Esophagus squamous epithelium (tissue), 5 donors: ENCODE measurements at places on chromosomes 3 and 15.

DNA sequence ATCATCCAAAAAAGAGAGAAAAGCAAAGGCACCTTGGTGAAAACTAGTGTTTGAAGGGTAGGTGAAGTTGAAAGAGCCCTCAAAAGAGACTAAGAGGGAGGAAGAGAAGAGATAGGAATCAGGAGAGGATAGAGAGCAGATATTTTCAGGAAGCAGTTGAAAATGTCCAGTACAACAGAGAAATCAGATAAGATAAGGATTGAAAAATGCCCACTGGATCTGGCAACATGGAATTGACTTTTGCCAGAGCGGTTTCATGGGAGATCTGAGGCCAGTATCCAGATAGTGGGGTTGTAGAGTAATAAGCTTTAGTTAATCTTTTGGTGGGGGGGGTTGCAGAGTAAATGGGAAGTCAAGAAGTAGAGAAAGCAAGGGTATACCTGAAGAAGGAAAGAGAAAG lies 337.4 kb downstream of the IL5RA start:
- DNase-seq: no peak

- no peak for DNase-seq
Observed at GRCh38 chr15:58608129-58608590, 141.3 kb downstream of the ADAM10 start.

DNA sequence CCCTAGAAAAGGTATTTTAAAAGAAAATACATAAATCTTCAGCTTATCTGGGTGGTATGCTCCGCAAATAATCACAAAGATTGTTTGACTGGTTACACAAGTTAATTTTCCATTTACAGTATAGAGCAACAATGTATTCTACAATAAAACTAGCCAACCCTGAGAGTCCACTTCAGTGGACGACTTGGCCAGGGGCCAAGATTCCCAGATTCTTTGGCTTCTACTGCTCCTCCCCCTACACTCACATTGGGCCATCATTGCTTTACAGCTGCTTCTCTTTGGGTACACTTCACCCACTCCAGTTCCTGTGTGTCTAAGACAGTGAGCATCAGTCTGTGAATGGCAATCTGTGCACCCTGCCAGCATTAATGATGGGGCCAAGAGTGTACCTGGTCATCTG lies 17.2 kb upstream of the PRICKLE2 start:
- no peak for DNase-seq

GRCh38 chr3:133843634-133844033 lies 38.0 kb downstream of the SRPRB start:
- DNase-seq: no peak

GRCh38 chr3:170520996-170521395 lies 64.9 kb downstream of the SLC7A14 start:
- DNase-seq: no peak

DNA sequence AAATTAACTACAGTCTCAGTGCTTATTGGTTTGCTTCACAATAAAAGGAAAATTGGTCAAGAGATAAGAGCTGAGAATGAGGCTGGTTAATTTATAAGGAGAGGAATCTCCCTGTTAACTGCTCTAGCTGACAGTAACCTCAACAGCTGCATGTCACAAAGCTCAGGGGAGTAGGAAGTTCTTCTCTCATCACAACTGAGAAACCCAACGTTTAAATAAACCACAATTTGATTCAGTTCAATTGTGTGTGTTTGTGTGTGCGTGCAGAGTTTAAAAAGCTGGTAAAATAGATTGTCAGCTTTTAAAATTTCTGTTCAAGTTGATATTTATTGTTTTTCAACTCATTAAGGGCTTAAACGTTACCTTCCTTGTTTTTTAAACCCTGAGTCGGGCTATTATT lies 3.5 kb upstream of the TGFBR2 start:
- no peak for DNase-seq

- no peak for DNase-seq
Observed at GRCh38 chr3:13145131-13145825, 72.0 kb upstream of the IQSEC1 start.

GRCh38 chr15:52008698-52009434 lies 10.2 kb upstream of the MAPK6 start:
- no peak for DNase-seq

DNA sequence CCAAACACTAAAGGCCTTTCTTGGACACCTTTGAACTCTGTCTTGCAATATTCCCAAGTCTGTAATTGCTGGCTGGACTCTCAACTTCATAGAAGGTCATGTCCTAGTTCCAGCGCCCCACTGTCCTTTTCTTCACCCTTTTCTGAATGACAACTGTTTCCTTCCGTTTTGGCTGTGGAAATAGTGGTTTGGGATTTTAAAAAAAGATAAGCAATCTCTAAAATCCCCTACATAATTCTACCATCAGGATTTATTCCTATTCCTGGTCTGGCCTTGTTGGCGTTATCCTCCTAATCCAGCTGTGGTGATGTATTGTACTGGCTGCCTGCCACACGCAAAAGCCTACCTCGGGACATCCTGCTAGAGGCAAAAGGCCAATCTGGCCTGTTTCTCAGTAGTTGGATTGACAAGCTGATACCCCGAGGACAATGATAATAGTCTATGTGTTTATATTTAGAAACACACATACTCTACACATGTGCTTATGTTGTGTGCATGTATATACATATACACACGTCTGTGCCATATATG lies 440.3 kb upstream of the DPH6 start:
- no peak for DNase-seq

- no peak for DNase-seq
Observed at GRCh38 chr3:187958432-187959003, 195.4 kb upstream of the LPP start.

DNA sequence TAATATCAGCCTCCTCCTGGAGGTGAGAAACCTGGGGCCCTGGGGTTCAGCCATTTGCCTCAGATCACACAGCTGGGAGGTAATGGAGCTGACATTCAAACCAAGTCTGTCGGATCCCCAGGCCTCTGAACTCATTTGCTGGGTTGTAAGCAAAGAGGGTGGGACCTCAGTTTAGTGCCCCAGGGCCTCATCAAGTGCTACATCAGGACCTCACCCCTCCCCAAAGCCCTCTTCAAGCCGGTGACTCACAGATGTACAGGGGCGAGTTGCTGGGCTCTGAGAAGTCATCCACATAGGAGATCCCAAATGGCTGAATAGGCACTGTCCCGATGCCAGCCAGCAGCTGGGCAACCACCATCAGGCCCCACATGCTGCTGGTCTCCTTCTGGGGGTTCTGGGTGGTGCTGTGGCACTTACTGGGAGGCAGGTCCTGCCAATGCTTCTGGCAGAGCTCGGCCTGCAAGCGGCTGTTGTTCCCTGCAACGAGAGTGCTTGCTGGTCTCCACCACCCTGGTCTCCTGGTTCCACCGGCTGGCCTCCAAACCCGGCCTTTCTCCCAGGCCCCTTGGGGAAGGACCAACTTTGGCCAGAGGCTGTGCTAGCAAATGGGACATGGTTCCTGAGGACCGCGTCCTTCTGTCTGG lies 59.2 kb upstream of the RAB6B start:
- no peak for DNase-seq

DNA sequence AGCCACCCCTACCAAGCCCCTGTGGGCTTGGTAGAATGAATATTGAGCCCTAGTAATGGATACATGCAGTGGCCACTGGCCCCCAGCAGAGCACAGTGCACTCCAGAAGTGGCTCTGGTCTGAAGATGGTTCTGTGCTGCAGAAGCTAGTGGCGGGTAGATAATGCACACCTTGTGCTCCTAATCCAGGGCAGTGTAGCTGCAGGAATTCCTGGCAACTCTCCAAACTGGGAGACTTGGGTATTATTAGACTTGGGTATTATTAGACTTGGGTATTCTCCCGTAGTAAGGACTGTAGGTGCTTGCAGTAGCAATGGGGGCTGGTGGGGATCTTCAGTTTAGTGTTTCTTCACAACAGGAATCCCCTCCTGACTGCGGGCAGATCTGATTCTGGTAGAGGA lies 34.7 kb downstream of the NUSAP1 start:
- DNase-seq: no peak

DNA sequence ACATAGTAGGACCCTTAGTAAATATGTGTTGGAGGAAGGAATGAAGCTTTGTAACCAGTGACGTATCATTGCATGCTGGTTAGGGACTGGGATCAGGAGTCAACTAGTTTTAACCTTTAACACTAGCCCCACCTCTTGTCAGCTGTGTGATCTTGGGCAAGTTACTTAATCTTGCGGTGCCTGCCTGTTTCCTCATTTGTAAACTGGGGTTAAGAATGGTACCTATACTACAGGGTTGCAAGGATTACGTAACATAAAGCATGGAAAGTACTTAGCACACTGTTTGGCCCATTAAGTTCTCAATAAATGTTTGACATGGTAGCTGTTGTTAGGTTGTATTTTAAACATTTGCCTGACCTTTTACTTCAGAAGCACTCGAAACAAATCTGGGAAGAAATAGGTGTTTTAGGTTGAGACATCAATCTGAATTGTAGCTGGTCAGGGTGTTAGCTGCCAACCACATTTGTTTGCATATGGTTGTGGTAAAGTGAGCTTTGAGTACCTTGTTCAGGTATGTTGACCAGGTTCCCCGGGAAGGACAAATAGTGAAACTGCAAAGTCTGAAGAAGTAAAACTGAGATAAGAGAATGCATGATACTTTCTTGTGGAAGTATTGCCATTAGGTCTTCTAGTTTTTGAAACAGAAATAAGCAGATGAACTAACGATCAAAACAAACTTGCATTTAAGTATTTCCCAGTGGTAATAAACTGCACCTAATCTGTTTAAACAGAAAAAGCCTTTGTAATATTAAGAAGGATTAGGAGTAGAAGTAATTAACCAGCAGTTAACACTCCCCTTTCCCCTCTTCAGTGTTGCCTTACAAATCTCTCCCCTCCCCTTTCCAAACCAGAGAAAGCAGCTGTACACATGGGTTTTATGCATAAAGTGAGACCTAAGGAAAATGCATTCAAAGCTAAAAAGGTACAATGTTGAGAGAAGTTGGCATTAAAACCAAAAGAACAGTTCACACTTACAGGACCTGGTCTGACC lies 25.8 kb upstream of the SCAANT1 start:
- no peak for DNase-seq

DNA sequence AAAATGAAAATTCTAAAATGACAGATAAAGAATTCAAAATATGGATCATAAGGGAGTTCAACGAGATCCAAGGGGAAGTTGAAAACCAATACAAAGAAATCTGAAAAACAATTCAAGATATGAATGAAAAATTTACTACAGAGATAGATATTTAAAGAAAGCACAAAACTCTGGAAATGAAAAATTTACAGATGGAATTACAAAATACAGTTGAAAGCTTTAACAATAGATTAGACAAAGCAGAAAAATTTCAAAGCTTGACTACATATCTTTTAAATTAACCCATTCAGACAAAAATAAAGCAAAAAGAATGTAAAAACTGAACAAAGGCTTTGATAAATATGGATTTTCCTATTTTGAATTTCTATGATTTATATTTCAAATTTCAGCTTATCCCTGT lies 211.1 kb downstream of the SLC9A9 start:
- DNase-seq: no peak

DNA sequence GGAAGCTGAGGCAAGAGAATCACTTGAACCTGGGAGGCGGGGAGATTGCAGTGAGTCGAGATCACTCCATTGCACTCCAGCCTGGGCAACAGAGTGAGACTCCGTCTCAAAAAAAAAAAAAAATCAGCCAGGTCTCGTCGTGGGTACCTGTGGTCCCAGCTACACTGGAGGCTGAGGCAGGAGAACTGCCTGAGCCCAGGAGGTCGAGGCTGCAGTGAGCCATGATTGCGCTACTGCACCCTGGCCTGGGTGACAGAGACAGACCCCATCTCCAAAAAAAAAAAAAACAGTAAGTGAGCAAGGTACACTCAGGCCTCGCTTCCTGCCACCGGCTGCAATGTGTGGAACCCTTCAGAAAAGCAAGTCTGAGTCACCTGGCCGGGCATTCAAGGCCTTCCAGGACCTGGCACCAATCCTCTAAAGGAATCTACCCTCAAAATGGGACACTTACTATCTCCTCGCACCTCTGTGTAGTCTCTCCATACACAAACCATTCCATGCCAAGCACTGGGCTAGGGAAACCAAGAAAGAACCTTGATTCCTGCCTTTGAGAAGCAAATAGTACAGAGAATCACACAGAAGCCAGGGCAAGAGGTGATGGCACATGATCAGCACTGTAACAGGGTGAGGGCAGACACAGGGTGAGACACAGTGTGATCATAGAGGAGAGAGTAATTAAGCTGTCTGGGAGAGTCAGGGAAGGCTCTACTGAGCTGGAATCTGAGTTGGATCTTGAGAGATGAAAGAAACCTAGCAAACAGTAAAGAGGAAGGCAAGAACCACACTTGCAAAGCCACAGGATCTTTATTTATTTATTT lies 9.7 kb downstream of the SCAMP2 start:
- DNase-seq: no peak

DNA sequence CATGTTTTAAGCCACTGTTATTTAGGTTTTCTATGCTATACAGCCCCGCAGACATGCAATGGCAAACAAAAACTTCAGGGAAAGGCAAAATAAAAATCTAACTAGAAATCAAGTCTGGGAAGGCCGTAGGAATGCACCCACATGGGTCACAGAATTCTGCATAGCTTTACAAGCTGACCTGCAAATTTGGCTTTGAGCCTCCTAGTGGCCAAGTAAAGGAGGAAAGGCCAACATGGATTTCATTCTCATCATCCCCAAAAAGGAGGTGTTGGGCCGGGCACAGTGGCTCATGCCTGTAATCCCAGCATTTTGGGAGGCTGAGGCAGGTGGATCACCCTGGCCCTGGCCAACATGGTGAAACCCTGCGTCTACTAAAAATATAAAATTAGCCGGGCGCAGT lies 124.3 kb downstream of the FBLN2 start:
- no peak for DNase-seq

GRCh38 chr3:185992831-185993374 lies 55.1 kb upstream of the TRA2B start:
- DNase-seq: no peak

GRCh38 chr15:69983696-69984265 lies 113.9 kb downstream of the TLE3 start:
- DNase-seq: no peak

GRCh38 chr15:73923488-73924164 lies 2.6 kb upstream of the LOXL1 start:
- DNase-seq: no peak

DNA sequence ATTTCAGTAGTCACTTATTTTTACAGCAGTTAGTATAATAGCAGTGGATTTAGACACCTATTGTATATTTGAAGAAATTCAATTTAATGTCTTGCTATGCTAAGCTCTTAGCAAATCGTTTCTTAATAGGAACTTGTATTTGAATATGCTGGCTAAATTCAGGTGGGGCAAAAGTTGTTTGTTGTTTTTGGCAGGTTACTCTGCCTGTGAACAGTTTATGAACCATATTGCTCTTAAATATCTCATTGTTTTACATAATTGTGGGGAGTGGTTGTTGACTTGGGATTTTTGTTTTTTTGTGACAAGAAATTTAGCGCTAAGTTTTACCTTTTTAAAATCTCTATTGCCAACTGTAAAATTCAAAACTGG lies 43.4 kb downstream of the NR2C2 start:
- DNase-seq: no peak

GRCh38 chr3:55191911-55192775 lies 264.3 kb upstream of the LRTM1 start:
- no peak for DNase-seq

- DNase-seq: no peak
Observed at GRCh38 chr3:28989646-28990089, 291.2 kb upstream of the RBMS3 start.

GRCh38 chr3:71168121-71168721 lies 415.3 kb downstream of the FOXP1 start:
- DNase-seq: no peak

- DNase-seq: no peak
Observed at GRCh38 chr3:15521573-15521965, at the start of gene COLQ. Gene COLQ, minus strand, starts transcription at chr3:15521706. Its CDS starts 81 bp downstream, at chr3:15521625.

GRCh38 chr15:56749982-56750381 lies 16.7 kb upstream of the ZNF280D start:
- DNase-seq: no peak

- no peak for DNase-seq
Observed at GRCh38 chr3:38545550-38545949, 49.4 kb downstream of the EXOG start.
